Stimulated activated CD8-positive, alpha-beta memory T cell treated with anti-CD3 and anti-CD28 coated beads, Interleukin-4, amount 100 ng/mL, for 1 hour (primary cell): ENCODE measurements at places on chromosomes 3 and 15.

GRCh38 chr3:180447136-180447535, 154.8 kb upstream of the TTC14 start:
- no peak for DNase-seq

- no peak for DNase-seq
Observed at GRCh38 chr3:89375451-89375850, 268.0 kb downstream of the EPHA3 start.

- no peak for DNase-seq
Observed at GRCh38 chr15:33636234-33636633, 325.5 kb downstream of the RYR3 start.

DNA sequence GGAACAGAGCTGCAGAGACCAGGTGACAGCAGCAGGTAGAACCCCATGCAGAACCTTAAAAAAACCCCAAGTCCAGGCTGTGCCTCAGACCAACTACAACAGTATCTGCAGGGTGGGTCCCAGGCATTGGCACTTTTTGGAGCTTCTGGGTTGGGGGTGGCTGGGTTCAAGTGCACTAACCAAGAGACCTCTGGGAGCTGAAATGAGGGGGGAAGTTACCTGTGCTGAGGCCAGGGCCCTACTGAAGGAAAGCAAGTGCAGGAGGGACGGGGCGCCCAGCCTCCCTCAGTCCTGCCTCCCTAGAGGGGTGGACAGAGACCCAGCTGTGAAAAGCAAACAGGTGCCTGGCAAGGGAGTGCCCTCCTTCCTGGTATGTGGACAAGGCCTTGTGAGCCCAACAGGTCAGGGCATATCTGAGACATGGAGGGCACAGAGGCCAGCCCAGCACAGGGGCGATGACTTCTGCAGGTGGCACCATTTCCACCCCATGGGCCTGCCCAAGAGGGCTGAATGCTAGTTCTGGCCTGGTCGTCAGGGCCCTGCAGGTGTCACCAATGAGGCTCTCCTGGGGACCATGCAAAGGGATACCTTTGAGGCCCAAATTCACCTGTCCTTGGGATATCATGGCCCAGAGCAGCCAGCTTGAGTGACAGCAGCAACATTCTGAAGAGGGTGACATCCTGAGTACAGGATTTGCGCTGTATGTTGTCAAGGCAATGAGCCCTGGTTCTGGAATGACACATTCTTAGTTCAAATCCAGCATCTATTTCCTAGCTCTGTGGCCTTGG, 18.7 kb downstream of the CTSH start:
- DNase-seq, result no peak

- DNase-seq, result no peak
Observed at GRCh38 chr3:172522871-172523818, at the start of gene TNFSF10. Gene TNFSF10 (minus strand): TSS chr3:172523430. CDS start chr3:172523384, 46 bp downstream.
